ENCODE measurements at places on chromosomes 2 and 18. TPM values are rescaled to one million over a fixed set of nuclear protein-coding genes. Genes with fewer than 3 reads are reported as not detected.

COL6A3 gene
- total RNA-seq = 0.04 TPM

POTEC gene
- total RNA-seq = not detected

- no peak for DNase-seq
Measured at GRCh38 chr2:139478165-139478914, 698.1 kb upstream of the NXPH2 start.

HOXD12 gene
- total RNA-seq = not detected

GRCh38 chr2:46188041-46188716 lies 109.0 kb upstream of the EPAS1 start:
- DNase-seq = no peak

- peak; percentile 72 for DNase-seq
Measured at GRCh38 chr2:219689676-219690628, 62.5 kb downstream of the SLC4A3 start.

CHRND gene
- 91.0 TPM for total RNA-seq

- DNase-seq = no peak
Measured at GRCh38 chr2:155026651-155027174, 328.2 kb downstream of the KCNJ3 start.

- peak; percentile 70 for DNase-seq
Measured at GRCh38 chr2:26846334-26847306, 1.3 kb upstream of the DPYSL5 start.

DNA sequence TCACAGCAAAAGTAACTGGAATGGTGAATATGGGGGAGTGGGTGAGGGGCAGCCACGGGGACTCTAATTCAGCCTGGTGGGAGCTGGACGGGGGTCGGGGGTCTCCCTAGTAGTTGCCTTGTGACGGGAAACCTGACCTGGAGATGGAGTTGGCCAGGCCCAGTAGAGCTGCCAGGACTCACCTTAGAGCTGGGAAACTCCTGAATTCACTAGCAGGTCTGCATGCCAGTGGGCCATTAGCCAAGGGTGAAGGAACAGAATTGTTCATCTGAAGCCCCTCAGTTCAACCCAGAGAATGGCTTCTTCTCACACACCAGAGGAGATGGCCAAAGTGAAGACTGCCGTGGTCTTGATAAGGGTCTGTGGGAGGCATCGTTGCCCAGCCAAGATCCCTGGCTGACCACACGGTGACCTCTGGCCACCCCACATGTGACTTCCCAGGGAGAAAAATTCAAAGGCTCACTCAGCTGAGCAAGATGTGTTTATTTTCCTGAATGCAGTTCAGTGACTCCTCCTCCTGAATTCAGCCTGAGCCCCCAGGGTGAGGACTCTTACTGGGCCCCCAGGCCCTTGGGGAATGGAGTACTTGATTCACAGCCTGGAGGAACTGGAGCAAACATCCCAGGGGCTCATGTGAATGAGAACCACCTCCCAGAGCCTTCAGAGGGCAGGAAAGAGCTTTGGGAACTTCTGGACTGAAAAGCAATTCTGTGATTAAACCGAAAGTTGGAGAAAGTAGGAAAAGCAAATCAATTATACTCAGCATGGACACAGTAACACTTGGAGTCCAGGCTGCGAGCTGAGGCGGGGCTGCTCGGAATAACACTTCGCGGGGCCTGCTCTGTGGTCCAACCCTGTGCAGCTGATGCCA lies 25.2 kb downstream of the MOCOS start:
- no peak for DNase-seq

DNA sequence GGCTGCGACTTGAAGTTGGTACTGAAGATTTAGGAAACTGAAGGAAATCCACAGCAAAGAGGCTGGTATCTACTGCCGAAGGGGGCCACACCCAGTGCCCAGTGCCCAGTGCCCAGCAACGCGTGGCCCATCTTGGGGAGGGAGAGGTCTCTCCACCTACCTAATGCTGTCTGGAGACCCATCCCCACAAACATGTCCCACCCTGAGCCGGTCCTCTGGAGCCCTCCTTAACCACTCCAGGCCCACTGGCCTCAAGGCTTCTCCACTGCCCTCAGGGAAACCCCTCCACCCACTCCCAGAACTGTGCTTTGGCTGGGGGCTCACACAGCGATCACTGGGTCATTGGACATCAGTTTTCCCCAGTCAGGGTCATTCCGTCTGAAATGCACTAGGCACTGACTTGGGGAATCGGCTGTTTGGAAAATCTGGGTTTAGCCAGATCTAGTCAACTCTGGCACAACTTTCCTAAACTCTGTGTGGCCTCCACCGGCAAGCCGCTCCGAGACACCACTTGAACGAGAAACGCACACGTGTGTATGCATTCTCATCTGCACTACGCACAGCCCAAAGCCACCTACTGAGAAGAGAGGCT lies 20.1 kb downstream of the GPR55 start:
- DNase-seq = no peak

- no peak for DNase-seq
Measured at GRCh38 chr18:6648581-6648980, 80.9 kb upstream of the ARHGAP28 start.

GRCh38 chr2:65782996-65783650 lies 350.7 kb upstream of the SPRED2 start:
- no peak for DNase-seq

DNA sequence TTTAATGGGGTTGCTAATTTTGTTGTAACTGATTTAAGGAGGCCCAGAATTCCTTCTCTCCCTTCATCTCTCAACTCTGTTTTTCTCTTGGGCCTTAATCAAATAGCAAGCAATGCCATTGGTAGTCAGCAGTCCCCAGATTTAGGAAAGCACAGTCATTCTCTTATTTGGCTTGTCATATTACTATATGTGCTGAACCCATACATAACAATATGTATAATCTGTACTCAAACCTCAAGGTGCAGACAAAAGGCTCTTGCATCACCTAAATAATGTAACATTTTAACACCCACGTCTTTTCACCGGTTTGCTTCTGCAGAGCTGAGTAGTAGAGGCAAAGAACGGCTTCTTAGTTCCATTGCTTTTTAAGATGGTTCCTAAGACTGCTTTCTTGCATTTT lies 33.4 kb downstream of the METTL8 start:
- no peak for DNase-seq

DNA sequence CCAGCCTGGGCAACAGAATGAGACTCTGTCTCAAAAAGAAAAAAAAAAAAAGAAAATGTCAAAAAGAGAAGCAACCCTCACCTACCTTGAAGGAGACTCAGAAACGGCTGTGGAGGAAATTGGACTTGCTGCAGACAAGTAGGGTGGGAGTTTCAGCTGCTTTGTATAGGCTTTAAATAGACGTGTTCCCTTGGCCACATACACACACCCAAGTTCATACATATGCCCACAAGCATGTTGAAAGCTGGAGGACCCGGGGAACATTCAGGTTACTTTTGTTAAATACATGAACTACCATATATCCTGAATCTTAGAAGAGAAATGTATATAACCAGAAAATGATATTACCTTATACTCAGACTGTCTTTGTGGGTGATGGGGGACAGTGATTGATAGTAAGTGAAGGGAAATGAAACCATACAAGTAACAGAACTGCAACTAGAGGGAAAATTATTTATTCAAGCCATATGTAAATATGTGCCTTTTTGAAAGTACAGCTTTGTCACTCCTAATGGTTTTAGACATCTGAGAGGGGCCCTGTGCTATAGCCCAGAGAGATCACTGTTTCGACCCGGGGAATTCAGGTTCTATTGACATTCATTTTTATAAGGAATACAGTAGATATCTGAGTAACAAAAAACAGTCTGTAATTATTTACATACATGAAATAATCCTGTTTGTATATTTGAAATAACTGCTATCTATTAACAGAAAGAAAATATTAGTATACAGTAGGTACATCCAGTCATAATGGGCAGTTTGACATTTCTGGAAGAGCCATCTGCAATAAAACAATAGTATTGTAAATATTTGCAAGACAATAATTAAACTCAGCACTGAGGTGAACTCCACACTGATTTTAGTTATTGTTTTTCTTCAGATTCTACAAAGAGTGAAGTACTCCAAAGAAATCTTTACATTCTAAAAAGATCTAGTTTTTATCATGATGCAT lies 48.0 kb upstream of the TGIF1 start:
- DNase-seq = no peak

DNA sequence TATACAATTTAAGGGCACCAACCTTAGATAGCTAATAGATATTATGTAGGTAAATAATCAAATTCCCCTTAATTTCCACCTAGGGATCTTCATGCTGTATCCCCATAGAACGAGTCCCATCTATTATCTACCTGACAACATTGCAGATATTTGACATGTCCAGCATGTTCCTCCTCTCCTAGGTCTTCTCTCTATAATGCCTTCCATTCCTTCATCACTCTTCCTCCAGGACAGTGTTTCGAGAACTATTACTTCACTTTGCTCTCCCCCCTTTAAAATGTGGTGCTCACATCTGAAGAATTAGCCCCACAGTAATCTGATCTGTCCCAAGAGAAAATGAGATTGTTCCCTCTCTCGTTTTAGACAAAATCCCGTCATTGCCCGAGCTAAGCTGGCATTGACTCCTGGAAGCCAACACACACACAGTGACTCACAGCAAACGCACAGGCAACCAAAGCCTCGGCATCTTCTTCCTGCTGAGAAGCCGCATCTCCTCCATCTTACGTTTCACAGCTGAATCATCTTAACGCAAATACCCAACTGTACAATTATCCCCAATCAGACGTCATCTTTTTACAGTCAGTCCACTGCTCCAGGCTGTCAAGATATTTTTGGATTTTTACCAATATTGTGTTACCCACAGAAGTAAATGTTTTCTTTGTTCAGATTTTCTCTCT lies 162.9 kb upstream of the AGAP1 start:
- peak; percentile 66 for DNase-seq

Measured in SJCRH30 (cell line).